SW 1271 (cell line): ENCODE measurements at places on chromosomes 11 and 22.

GRCh38 chr11:61851113-61851899, 23.2 kb downstream of the FADS2 start:
- no peak for DNase-seq

- peak; percentile 62 for DNase-seq
Measured at GRCh38 chr11:28110108-28110820, 2.1 kb downstream of the METTL15 start.

DNA sequence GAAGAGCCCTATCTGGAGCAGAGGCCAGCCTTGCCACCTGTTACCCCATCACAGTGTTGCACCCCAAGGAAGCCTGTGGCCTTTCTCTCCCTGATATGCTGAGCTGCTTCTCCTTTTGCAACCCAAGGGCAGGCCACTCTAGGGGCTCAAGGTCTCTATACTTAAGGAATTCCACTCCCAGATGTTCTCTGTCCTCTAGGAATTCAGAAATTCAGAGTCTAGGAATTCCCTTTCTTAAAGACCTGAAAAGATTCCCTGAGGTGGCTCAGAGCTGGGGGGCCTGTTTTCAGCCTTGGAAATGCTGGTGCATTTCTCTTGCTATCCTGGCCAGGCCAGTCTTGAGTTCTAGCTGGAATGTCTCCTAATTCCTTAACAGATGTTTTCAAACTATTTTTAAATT, 68.0 kb upstream of the OLFML1 start:
- no peak for DNase-seq

DNA sequence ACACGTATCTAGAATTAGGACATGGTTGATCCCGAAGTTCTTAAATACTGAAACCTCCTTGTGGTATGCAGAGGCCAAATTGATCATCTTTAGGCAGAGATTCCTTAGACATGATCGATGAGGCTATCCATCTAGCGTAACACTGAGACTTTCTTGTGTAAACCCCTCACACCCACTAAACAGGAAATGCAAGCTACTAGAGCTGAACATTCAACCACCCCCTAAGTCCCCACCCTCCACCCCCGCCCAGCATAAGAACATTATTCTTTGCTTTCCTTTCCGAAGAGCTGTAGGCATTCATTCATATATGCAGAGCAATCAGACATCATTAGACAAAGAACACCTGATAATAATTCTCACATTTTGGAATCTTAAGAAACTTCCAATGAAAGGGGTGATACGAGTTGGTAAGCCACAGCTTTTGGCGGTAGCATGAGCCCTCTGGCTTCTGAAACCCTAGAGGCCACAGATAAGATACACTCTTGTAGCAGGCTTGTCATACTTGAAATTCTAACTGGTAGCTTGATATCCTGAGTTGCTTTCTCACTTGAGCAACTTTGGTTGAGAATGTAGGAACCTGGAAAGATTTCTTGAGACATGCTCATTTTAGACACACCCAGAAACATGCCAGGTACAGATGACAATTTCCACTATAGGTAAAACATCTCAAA, 42.2 kb downstream of the FLI1 start:
- no peak for DNase-seq

GRCh38 chr11:79942090-79942489, 501.3 kb upstream of the TENM4 start:
- no peak for DNase-seq

- no peak for DNase-seq
Measured at GRCh38 chr11:45565446-45565988, 99.9 kb downstream of the CHST1 start.

- no peak for DNase-seq
Measured at GRCh38 chr11:45896422-45896984, 10.6 kb downstream of the FREY1 start.

- DNase-seq = no peak
Measured at GRCh38 chr11:127255209-127255608, 254.6 kb upstream of the KIRREL3 start.

DNA sequence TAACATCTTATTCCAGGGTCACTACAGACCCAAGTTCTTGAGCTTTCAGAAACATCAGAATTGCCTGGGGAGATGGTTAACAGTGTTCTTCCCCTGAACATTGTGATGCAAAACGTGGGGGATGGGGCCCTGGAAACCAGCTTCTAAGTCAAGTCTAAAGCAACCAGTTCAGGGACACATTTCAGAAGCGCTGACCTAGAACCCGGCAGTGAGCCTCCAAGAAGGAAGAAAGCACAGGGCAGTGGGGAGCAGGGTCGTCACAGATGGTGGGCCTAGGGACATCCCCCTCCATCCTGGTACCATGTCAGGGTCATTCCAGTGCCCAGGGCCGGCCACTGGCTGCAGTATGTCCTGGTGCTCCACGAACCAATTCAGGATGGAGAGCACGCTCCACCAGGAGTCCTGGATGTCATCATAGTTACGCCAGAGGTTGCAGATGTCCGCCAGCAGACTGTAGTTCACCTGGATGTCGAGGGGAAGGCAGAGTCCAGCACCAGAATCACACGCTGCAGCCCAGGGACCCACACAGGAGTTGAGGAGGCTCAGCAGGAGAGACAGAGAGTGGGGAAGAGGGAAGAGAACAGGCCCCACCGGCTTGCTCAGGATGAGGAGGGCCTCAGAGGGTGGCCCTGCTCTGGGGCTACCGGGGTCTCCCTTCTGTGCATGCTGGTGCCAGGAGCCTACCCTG, 5.0 kb downstream of the NAGA start:
- no peak for DNase-seq

DNA sequence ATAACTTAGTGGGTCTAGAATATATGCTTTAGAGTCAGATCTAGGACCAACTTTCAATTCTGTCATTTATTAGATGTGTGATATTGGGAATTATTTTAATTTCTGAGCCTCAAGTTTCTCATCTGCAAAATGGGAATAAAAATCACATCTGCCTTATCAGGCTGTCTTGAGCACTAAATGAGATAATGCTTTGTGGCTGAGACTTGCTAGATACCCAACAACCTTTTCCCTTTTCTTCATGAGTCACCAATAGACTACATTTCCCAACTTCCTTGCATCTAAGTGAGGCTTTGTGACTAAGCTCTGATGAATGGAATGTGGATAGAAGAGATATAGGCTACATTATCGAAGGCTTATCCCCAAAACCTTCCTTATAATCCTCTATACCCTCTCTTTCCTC, 220.7 kb upstream of the SESN3 start:
- DNase-seq = no peak

- DNase-seq = no peak
Measured at GRCh38 chr11:30255637-30256036, 24.8 kb downstream of the FSHB start.

DNA sequence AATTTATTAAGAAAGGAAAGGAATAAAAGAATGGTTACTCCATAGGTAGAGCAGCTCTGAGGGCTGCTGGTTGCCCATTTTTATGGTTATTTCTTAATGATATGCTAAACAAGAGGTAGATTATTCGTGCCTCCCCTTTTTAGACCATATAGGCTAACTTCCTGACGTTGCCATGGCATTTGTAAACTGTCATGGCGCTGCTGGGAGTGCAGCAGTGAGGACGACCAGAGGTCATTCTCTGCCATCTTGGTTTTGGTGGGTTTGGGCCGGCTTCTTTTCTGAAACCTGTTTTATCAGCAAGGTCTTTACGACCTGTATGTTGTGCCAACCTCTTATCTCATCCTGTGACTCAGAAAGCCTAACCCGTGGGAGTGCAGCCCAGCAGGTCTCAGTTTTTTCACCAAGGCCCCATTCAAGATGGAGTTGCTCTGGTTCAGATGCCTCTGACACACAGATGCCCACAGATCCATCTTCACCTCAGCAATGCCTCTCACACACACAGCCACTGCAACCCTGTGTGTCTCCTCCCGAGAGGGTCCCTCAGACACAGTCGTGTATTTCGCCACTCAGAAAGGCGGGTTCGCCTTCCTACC, 16.4 kb upstream of the JAM3 start:
- DNase-seq = no peak

- DNase-seq = no peak
Measured at GRCh38 chr11:73401924-73402833, 26.0 kb downstream of the RELT start.

- DNase-seq = no peak
Measured at GRCh38 chr11:90774727-90775566, 552.1 kb upstream of the CHORDC1 start.

DNA sequence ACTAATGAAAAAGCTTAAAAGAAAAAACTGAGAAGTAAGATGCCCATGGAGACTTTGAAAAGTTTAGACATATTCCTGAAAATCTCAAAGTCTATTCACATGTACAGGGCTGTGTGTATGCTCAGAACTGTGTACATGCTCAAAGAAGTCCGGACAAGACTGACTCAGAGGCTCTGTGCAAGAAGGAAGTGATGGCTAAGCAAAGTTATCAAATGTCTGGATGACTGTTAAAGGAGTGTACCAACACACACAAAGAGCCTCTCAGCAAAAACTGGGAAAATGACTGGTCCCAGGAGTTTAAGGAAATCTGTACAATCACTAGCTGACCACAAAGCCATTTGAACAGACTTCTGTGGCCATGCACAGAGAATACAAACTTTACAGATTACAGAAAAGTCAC, 33.1 kb upstream of the ARHGAP32 start:
- DNase-seq = no peak

DNA sequence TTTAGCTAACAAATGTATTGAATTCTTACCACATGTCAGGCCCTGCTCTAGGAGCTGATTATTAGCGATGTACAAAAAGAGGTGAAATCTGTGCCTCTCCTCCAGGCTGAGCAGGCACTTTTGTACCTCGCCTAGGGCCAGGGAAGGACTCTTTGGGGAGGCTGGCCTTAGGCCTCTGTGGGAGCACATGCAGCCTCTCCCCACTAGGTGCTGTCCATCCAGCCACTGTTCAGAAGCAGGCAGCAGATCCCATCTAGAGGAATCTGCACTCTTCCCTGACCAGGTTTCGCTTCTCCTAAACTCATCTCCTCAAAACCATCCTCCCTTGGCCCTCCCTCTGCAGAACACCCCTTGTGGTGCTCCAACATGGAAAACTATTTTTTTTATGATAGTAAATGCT, 51.9 kb upstream of the WT1 start:
- DNase-seq = no peak

GRCh38 chr22:46017166-46017565, 40.2 kb upstream of the WNT7B start:
- no peak for DNase-seq

GRCh38 chr11:44398266-44399030, 88.5 kb upstream of the ALX4 start:
- DNase-seq = no peak

DNA sequence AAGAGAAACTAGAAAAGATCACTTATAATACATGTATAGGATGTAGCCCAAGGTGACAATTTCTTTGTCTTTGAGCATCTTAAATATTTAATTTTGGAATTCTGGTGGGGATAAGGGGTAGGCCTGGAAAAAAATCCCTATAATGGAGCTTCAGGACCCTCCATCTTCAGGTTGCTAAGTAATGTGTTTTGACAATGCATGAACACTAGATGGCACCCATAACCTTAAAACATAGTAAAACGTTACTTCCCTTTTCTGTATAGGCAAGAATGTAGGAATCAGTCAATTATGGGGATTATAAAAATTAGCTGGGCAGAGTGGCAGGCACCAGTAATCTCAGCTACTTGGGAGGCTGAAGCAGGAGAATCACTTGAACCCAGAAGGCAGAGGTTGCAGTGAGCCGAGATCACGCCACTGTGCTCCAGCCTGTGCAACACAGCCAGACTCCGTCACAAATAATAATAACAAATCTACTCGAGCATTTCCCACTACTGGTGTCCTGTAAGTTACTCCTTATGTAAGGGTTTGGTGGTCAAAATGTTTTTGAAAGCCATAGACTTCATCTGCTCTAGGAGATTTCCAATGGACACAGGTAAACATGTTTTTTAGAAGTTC, 541.9 kb upstream of the CCDC90B start:
- DNase-seq = no peak

- no peak for DNase-seq
Measured at GRCh38 chr22:22045571-22046335, 63.2 kb upstream of the TOP3B start.

DNA sequence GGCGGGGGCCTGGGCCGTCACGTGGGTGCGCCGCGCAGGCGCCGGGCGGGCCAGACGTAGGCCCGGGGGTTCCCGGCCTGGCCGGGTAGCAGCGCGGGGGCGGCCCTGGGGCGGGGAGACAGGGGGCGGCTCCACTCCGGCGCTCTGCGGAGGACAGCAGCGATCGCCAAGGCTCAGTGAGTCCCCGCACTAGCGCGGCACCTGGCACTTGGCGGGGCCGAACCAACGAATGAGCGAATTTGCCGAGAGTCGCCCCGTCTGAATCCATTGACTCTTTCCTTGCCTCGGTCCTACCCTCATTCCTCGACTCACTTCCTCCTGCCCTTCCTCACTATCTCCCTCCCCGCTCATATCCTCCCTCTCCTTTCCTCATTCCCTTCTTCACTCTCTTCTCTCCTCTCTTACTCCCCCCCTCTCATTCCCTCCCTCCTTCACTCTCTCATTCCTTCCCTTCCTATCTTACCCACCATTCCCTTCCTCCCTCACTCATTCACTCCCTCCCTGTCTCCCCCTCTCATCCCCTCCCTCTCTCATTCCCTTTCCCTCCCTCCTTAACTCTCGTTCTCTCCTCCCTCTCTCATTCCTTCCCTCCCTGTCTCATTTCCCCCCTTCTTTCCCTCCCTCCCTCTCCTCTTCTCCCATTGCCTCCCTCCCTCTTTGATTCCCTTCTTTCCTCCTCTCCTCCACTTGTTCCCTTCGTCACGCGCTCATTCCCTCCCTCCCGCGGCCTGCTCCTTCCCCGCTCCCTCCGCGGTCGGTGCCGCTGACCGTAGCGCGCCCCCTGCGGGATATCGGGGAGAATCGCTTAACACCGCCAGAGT, 476 bp upstream of the KLHL22 start:
- DNase-seq = peak; percentile 47

DNA sequence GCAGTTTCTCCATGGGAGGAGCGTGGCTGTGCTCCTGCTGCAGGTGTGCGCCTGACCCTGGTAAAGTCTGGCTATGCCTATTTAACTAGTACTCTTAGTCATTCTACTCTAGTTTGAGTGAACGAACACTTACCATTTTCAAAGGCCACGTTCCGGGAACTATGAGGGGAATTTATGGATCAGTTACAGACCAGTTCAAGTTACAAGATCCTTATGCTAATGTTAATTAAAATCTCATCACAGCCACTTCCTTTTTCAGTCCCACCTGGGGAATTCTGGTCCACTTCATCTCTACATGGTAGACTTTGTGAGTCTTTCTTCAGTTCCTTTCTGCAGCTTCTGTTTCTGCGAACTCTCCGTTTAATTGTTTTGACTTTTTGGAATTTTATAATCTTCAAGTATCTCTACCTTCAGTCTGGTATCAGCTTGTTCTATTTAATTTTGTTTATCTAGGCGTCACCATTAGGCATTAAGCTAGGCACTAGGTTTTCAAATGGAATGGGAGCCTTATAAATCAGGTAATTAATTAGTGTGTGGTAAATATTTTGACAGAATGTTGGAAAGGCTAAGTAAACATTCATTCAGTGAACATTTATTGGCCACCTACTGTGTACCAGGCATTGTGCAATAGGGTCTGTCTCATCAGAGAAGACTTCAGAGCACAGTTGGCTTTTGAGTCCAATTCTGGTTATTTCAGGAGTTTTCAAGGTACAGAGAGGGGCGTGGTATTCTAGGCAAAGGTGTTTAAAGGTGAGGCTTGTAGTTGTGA, 78.9 kb downstream of the GRK3 start:
- DNase-seq = no peak

GRCh38 chr11:67588136-67588503, 4.5 kb downstream of the GSTP1 start:
- DNase-seq = no peak

- DNase-seq = no peak
Measured at GRCh38 chr11:96162816-96163499, 180.0 kb downstream of the MAML2 start.

GRCh38 chr11:133004369-133004768, 527.9 kb downstream of the OPCML start:
- DNase-seq = no peak

GRCh38 chr11:86097980-86098379, 29.1 kb upstream of the PICALM start:
- no peak for DNase-seq
